Spinal cord (tissue), 10 donors: ENCODE measurements at places on chromosomes 12 and 14. TPM values are rescaled to one million over a fixed set of nuclear protein-coding genes. Genes with fewer than 3 reads are reported as not detected.

DNA sequence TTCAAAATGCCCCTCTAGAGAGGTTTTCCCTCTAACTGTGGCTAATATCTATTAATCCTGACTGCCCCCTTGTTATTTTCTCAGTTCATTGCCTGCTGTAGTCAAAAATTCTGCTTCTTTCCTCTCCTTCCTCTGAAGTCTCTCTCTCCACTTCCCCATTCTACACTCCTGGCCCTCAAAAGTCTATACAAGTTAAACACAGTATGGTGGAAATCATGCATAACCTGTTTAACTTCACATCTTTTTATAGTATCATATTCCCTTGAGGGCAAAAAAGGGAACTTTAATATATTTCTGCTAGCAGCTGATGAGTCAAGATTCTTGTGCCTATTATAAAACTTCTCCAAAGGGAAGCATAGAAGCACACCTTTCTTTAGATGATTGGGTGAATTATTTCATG, 16.7 kb downstream of the GRIP1 start:
- DNase-seq, result no peak

DNA sequence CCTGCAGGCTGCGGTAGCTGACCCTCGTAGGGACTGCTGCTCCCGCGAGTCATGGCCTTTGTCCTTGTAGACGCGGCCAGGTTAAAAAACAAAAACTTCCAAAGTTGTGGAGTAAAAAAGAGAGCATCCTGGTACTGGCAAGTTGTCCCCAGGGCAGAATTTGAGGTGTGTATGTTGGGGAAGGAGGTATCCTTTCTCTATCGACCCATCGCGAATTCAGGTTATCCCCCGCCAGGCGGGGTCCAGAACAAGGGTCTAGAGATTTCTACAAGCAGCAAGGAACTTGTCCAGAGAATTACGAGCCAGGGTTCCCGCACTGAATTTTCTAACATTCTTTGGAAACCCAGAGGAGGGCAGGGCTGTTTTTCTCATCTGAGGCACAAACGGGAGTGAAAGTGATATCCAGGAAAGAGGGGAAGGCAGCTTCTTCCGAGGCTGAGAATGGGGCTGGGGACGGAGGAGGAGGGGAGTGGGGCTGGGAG, 16.3 kb downstream of the TBX3 start:
- no peak for DNase-seq

DNA sequence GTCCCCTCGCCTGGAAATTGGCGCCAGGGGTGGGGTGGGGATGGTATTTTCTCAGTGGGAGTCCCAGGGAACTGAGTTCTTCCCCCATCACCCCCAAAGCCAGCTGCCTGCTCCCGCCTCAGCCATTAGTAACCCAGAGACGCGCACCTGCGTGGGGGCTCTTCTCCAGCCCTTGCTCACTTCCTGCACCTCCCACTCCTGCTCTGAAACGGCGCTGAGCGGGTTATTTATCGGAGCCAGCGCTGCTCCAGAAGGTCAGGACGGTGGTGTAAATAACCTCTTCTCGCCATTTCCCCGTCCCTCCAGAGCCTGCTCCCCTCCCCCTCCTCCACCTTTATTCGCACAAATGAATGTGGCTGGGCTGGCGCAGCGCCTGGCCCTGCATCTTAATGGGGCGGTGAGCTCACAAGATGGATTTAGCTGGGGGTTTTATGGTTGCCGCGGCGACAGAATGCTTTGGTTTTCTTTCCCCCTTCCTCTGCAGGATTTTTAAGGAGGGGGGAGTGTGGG, 12.2 kb downstream of the GPR84 start:
- peak; percentile 91 for DNase-seq

- DNase-seq, result no peak
Measured at GRCh38 chr14:58238252-58239243, 6.1 kb upstream of the PSMA3 start.

DNA sequence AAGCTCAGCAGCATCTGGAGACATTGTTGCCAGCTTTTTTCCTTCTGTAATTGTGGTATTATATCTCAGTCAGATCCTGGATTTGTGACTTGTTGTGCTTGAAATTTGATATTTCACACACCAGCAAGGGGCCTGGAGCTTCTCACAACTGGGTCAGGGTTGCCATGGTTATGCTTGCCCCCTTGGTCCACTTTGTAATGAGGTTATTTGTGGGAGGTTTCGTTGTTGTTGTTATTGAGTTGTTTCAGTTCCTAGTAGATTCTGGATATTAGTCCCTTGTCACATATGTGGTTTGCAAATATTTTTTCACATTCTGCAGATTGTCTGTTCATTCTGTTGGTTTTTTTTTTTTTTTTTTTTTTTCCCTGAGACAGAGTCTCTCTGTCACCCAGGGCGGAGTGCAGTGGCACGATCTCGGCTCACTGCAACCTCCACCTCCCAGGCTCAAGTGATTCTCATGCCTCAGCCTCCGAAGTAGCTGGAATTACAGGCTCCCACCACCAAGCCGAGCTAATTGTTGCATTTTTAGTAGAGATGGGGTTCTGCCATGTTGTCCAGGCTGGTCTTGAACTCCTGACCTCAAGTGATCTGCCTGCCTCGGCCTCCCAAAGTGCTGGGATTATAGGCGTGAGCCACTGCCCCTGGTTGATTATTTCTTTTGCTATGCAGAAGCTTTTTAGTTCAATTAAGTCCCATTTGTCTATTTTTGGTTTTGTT, 80.6 kb upstream of the ETV6 start:
- no peak for DNase-seq

DNA sequence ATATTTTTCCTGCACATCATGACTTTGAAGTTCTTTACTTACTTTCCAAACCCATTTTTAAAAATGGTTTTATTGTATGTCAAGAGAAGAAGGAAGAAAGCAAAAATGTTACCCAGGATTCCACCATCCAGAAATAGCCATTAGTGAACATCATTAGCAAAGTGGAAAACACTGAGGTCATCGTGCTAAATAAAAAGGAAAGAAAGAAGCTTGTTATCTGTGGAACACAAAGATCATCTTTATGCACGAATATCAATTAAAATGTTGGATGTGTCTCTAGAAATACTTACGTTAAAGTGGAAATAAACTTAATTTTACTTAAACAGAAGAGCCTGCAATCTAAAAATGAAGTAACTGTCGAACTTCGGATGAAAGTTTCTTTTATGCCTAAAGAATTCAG, 27.3 kb downstream of the SFSWAP start:
- no peak for DNase-seq

GRCh38 chr12:1740161-1740948, 49.5 kb downstream of the ADIPOR2 start:
- DNase-seq, result no peak

DNA sequence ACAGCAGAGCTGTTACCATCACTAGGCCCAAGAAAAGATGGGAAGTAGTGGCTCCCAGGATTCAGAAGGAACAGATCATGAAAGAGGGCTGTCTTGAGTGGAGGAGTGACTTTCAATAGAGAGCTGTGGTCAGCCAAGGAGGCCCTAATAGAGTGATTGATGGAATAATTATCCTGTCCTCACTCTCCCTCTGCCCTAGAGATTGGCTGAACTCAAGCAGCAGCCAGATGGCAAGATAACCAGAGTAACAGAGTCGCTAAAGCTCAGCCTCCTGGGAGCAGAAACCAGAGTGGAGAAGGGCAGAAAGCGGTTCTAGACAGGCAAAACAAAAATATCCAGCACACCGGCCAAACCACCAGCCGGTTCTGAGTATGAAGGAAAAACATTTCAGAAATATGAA, 23.1 kb downstream of the GMFB start:
- DNase-seq, result no peak

GRCh38 chr12:73053893-73054292, 781.7 kb downstream of the TRHDE start:
- no peak for DNase-seq

GRCh38 chr12:52278575-52279421, 4.4 kb downstream of the KRT86 start:
- peak; percentile 45 for DNase-seq

- DNase-seq, result no peak
Measured at GRCh38 chr12:116099652-116100432, 177.7 kb downstream of the MED13L start.

- DNase-seq, result peak; percentile 24
Measured at GRCh38 chr12:45543887-45544286, 185.6 kb upstream of the ARID2 start.

GRCh38 chr14:98370352-98370751, 901.6 kb downstream of the BCL11B start:
- no peak for DNase-seq

DNA sequence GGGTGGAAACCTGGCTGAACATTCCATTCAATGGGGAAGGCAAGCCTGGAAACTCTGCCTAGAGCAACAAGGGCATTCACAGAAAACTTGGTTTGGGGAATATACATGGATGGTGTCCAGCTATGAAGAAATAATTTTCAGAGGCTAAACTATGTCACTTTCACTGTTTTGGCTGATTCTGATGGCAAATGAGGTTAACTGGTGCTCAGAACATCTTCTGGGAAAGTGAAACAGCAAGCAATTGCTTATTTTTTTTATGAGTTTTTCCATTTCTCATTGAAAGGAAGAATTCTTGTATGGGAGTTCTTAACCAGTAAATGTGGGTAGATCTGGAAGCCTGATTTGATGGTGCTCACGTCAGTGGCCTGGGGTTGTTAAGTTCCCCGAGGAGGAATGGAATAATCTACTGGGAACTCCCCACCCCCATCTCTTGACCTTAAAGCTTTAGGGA, 132.8 kb upstream of the BTG1 start:
- no peak for DNase-seq

DNA sequence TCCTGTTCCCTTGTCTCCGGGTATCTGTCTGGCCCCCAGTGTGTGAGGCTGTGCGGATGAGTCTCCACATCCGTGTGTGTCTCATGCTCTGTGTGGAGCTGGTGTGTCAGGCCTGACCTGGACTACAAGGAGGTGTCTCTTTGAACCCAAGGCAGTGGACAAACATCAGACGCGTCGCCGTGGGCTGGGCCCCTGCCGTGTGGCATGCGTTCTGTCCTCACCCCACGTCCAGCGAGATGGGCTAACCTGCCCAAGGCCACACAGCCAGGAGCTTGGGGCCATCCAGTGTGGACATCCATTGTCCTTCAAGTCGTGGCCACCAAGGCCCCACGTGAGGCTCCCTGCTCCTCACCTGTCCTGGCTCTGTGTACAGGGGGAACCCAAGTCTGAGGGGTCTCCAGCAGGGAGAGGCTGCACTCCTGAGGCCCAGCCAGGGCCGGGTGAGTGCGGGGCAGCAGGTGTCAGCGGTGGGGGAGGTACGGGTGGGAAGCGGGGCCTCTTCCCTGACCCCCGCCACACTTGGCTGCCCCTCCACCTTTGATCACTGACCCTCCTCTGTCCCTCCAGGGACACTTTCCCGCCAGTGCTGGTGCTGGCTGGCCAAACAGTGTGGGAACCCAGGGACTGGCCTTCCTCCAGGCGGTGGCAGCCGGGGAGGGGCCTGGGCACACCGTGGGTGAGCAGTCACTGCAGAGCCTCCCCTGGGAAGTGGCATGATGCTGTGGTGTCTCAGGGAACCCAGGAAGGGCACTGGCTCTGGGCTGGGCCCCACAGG, 48.5 kb downstream of the CYP46A1 start:
- DNase-seq, result no peak

GRCh38 chr14:90303473-90303872, 28.3 kb downstream of the NRDE2 start:
- DNase-seq, result no peak

DNA sequence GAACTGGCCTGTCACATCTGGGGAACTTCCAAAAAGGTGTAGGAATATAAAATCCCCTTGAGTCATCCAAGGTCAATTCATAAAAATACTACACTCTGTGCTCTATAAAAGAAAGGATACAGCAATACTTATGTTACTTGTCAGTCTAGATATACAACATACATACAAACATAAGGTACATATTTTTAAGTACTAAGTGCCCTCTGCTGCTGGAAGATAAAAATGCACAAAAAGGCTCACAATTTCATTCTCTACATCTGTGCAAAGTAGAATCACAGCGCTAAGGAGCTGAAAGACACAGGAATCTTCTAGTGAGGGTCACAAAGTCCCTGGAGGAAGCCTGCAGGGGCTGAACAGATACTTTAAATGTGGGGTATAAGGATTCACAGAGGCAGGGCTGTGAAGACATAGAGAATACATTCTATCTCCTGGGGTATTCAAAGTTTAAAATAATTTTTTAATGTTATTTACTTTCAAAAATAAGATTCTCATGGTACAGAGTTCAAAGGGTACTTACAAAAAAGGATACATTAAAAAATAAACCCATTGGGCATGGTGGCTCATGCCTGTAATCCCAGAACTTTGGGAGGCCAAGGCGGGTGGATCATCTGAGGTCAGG, 10.2 kb upstream of the GOLGA5 start:
- peak; percentile 27 for DNase-seq

- no peak for DNase-seq
Measured at GRCh38 chr14:102200690-102201352, 61.1 kb downstream of the WDR20 start.

DNA sequence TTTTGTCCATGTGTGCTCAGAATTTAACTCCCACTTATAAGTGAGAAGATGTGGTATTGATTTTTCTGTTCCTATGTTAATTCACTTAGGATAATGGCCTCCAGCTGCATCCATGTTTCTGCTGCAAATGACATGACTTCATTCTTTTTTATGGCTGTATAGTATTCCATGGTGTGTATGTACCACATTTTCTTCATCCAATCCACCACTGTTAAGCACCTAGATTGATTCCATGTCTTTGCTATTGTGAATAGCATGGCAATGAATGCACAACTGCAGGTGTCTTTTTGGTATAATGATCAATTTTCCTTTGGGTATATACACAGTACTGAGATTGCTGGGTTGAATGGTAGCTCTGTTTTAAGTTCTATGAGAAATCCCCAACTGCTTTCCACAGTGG, 657.7 kb downstream of the ETNK1 start:
- DNase-seq, result no peak

GRCh38 chr12:64673490-64674169, 63.3 kb downstream of the RASSF3 start:
- peak; percentile 35 for DNase-seq

C12orf75 gene
- polyA plus RNA-seq, result 75.4 TPM

RHOF gene
- polyA plus RNA-seq, result 17.6 TPM

SSTR1 gene
- 33.9 TPM for polyA plus RNA-seq

PIWIL1 gene
- polyA plus RNA-seq, result 0.66 TPM

DBX2 gene
- polyA plus RNA-seq, result 27.8 TPM

GRIP1 gene
- 27.7 TPM for polyA plus RNA-seq

ASB2 gene
- polyA plus RNA-seq, result 2.1 TPM

WSCD2 gene
- 12.0 TPM for polyA plus RNA-seq

OR4E2 gene
- not detected for polyA plus RNA-seq

ABCC9 gene
- 10.2 TPM for polyA plus RNA-seq

SLC5A8 gene
- 0.40 TPM for polyA plus RNA-seq

PLEKHH1 gene
- 52.9 TPM for polyA plus RNA-seq

RHNO1 gene
- polyA plus RNA-seq, result 59.9 TPM

ESR2 gene
- 0.52 TPM for polyA plus RNA-seq

DEPDC4 gene
- polyA plus RNA-seq, result 3.7 TPM

CISTR gene
- 1.2 TPM for polyA plus RNA-seq

SERPINA9 gene
- polyA plus RNA-seq, result not detected

TROAP gene
- polyA plus RNA-seq, result 15.7 TPM
